ENCODE measurements at places on chromosomes 11 and 22. TPM values are rescaled to one million over a fixed set of nuclear protein-coding genes. Genes with fewer than 3 reads are reported as not detected.

Gene SLC22A12
- total RNA-seq, result not detected

Gene XRCC6
- 247 TPM for total RNA-seq

Gene RIMBP3B
- 0.29 TPM for total RNA-seq

Gene SCT
- not detected for total RNA-seq

Gene EHF
- not detected for total RNA-seq

Gene ANKRD49
- total RNA-seq, result 14.1 TPM

DNA sequence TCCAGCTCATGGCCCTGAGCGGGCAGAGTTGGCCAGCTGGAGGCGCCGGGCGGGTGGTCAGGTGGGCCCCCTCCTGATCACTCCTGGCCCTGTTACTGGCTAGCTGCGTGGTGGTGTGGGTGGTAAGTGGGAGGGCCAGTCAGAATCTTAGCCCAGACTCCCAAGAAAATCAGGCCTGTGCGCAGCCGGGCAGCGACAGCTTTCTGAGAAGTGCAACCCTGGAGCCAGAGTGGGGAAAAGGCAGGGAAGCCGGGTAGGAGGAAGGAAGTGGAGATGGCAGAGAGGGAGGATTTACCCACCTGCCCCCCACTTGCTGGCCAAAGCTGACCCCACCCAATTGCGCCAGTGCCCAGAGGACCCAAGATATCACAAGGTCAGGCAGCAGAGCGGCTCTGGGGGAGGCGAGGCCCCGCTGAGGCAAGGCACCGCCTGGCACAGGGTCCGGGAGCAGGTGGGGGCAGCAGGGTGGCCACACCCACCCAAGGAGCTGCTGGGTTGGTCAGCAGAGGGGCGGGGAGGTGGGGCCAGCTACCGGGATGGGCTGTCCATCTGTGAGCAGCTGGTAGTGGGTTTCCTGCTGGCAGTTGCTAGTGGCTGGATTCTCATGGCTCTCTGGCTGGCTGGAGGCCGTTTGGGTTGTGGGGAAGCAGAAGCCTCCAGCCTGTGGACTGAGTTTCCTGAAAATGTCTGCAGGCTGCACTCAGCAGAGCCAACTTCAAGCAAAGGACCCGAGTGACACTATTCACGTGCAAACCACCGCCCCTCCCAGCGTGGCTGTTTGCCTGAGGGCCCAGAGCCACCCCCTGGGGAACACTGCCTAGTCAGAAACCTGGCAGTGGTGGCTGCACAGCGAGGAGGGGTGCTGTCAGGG lies 196.4 kb downstream of the IGLL1 start:
- H3K4me1 ChIP-seq, result no peaks in the 10 kb centered on the region
- no peak for DNase-seq
- no peak overlapping the region for H3K4me3 ChIP-seq
- no peaks in the 10 kb centered on the region for H3K27me3 ChIP-seq
- H3K27ac ChIP-seq, result no peak overlapping the region

DNA sequence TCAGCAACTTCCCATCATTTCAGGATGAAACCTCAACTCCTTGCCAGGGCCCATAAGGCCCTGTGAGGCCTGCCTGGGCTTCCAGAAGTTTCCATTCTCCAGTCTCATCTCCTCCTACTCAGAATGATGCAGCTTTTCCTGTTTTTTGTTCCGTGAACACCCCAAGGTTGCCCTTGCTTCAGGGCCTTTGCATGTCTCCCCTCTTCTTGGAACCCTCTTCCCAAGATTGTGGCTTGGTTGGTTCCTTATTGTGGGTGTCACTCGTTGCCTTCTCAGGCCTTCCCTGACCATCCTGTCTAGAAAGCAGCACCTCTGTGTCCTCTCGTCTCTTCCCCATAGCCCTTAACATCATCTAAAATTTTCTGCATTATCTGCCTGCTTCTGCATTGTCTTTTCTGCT lies 23.2 kb upstream of the YWHAH start:
- no peak overlapping the region for H3K27ac ChIP-seq
- H3K27me3 ChIP-seq, result peaks cover 3% of the 10 kb centered on the region
- H3K36me3 ChIP-seq, result no peaks in the 10 kb centered on the region
- DNase-seq, result no peak

DNA sequence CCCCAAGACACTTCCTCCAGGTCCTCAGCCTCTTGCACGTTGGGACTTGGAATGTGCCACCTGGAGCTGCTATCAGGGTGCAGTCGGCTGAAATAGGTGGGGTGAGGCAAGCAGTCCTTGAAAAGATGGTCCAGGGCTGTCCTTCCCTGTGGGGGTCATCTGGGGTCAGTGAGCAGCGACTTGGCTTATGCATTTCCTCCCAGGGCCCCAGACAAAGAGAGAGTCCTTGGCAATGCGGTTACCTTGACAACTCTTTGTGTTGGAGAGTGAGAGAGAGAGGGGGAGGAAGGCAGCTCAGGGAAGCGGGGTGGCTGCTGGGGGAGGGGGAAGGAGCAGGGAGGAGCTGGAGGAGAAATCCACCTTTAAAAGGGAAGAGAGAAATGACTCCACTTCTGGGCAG lies 93.8 kb downstream of the MIAT start:
- H3K4me1 ChIP-seq, result no peaks in the 10 kb centered on the region
- H3K36me3 ChIP-seq, result no peaks in the 10 kb centered on the region
- H3K4me3 ChIP-seq, result no peak overlapping the region
- no peak overlapping the region for H3K27ac ChIP-seq
- no peak for DNase-seq

DNA sequence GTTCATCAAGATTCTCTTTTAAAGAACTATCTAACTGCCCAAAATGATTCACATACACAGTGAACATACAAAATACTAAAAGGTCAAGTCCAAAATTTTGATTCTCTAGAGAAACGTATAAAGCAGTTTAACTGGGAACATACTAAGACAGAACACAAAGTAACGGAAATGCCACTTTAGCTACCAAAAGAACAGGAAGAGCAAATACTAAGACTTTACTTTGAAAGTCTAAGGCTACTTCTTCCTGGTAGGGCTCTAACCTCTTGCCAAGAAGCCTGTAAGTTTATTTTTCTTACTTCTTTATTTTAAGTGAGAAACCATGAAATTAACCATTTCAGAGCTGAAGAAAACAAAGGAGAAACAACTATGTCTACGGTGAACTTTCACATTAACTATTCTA lies 6.2 kb downstream of the PICALM start:
- no peak for DNase-seq
- H3K27me3 ChIP-seq, result no peaks in the 10 kb centered on the region
- no peaks in the 10 kb centered on the region for H3K36me3 ChIP-seq
- H3K4me1 ChIP-seq, result peaks cover 33% of the 10 kb centered on the region
- peak overlapping the region; percentile 81 for H3K27ac ChIP-seq

DNA sequence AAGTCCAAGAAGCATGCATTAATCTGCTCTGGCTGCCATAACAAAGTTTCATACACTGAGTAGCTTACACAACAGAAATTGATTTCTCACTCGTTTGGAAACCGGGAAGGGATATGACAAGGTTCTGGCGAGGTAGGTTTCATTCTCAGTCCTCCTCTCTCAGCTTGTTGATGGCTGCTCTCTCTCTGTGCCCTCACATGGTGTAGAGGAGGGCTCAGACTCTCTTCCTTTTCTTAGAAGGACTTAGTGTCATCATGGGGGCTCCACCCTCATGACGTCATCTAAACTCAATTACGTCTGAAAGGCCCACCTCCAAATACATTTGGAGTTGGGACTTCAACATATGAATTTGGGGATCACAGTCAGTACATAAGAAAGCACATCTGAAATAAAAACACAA lies 18.6 kb downstream of the GLYATL1 start:
- no peaks in the 10 kb centered on the region for H3K4me1 ChIP-seq
- H3K4me3 ChIP-seq, result no peak overlapping the region
- no peak for DNase-seq
- H3K27ac ChIP-seq, result no peak overlapping the region

GRCh38 chr11:75632450-75632849 lies 36.4 kb downstream of the MAP6 start:
- H3K4me3 ChIP-seq, result no peak overlapping the region
- H3K4me1 ChIP-seq, result peaks cover 15% of the 10 kb centered on the region
- H3K36me3 ChIP-seq, result no peaks in the 10 kb centered on the region
- no peak for DNase-seq

DNA sequence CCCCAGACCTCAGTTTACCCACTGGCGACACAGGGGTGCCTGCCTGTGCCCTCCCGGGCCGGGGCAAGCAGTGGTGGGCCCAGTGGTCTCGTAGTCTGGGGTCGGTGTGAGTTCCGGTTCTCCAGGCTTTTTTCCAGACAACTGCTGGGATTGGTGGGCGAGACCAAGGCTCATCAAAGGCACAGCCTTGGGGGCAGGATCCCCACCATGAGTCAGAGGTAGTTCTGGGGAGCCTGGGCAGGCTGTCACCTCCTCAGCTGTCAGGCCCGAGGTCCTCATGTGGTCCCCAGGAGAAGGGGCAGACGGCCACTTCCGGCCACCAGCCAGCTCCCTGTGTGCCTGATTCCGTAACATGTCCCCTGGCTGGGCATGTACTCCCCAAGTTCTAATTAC lies 827 bp upstream of the MUC2 start:
- H3K27me3 ChIP-seq, result no peaks in the 10 kb centered on the region
- no peak overlapping the region for H3K27ac ChIP-seq
- H3K36me3 ChIP-seq, result no peaks in the 10 kb centered on the region
- peaks cover 3% of the 10 kb centered on the region for H3K4me1 ChIP-seq
- DNase-seq, result peak; percentile 90
- H3K4me3 ChIP-seq, result no peak overlapping the region

GRCh38 chr11:132988411-132988810 lies 543.9 kb downstream of the OPCML start:
- H3K36me3 ChIP-seq, result no peaks in the 10 kb centered on the region
- H3K27me3 ChIP-seq, result peaks cover 7% of the 10 kb centered on the region
- no peak overlapping the region for H3K27ac ChIP-seq
- H3K4me1 ChIP-seq, result no peaks in the 10 kb centered on the region
- no peak for DNase-seq
- H3K4me3 ChIP-seq, result no peak overlapping the region

- no peaks in the 10 kb centered on the region for H3K27me3 ChIP-seq
- H3K36me3 ChIP-seq, result no peaks in the 10 kb centered on the region
- no peak overlapping the region for H3K27ac ChIP-seq
- no peak overlapping the region for H3K4me3 ChIP-seq
- H3K4me1 ChIP-seq, result no peaks in the 10 kb centered on the region
Observed at GRCh38 chr11:100574894-100575769, 112.0 kb upstream of the ARHGAP42 start.

DNA sequence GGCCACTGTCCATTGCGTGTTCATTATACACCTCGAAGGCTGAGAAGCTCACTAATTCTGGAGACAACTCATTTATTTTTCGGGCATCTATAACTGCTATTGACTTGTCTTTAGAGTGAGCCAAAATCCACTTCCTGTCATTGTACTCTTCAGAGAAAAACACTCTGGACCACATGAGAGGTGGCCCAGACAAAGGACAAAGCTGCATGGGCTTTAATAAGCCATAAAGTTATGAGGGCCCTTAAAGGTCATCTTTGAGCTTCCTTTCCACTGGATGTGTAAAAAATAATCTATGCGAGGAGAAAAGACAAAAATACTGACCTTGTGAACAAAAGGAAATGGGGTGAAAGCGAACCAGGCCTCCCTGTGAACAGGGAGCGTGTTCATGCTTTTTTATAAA lies 63.5 kb upstream of the ZC3H12C start:
- H3K4me3 ChIP-seq, result no peak overlapping the region
- H3K27me3 ChIP-seq, result no peaks in the 10 kb centered on the region
- no peak overlapping the region for H3K27ac ChIP-seq
- no peaks in the 10 kb centered on the region for H3K36me3 ChIP-seq

GRCh38 chr11:121802542-121802941 lies 313.5 kb downstream of the BLID start:
- DNase-seq, result no peak
- H3K4me1 ChIP-seq, result no peaks in the 10 kb centered on the region
- no peak overlapping the region for H3K27ac ChIP-seq
- H3K27me3 ChIP-seq, result no peaks in the 10 kb centered on the region

DNA sequence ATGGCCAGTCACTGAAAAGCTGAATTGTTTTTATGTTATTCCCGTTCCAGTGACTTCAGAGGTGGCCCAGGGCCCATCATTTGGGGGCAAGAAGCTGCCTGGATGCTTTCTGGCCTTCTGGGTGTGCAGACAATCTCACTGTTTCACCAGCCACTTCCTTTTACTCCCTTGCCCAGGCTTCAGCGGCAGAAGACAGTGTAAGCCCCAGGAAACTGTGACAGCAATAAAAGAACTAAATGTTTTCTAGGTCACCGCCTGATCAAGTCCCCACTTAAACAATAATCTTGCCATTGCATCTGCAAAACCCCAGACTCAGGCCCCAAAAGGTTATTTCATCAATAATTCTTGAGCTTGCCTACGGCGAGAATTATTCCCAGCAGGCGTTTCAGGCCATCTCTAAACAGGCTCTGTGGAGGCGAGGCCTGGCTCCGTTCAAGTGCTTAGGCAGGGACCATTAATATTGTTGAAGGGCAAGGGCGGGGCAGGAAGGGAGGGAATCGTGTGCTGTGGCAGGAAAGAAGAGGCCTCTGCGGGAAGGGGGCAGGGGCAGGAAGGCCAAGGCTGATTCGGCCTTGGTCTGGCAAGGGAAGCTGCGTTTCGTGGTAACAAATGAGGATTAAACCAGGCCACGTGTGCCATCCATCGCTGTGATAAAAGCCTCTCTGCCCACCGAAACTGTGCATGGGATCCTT lies 252.3 kb downstream of the KIRREL3 start:
- H3K4me1 ChIP-seq, result no peaks in the 10 kb centered on the region
- DNase-seq, result no peak
- no peaks in the 10 kb centered on the region for H3K36me3 ChIP-seq
- no peaks in the 10 kb centered on the region for H3K27me3 ChIP-seq
- H3K27ac ChIP-seq, result no peak overlapping the region

- H3K4me1 ChIP-seq, result no peaks in the 10 kb centered on the region
- no peak for DNase-seq
- H3K27me3 ChIP-seq, result no peaks in the 10 kb centered on the region
Observed at GRCh38 chr22:23204125-23204488, 23.8 kb downstream of the BCR start.

DNA sequence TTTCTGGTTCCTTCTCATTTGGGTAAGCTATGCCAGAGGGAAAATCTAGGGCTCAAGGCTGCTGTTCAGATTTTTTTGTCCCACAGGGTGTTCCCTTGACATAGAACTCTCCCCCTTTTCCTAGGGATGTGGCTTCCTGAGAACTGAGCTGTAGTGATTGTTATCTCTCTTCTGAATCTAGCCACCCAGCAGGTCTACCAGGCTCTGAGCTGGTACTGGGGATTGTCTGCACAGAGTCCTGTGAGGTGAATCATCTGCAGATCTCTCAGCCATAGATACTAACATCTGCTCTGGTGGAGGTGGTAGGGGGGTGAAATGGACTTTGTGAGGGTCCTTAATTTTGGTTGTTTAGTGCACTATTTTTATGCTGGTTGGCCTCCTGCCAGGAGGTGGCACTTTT lies 167.3 kb upstream of the PGR start:
- no peak for DNase-seq
- H3K27me3 ChIP-seq, result no peaks in the 10 kb centered on the region
- no peaks in the 10 kb centered on the region for H3K36me3 ChIP-seq
- no peak overlapping the region for H3K27ac ChIP-seq
- H3K4me3 ChIP-seq, result no peak overlapping the region

DNA sequence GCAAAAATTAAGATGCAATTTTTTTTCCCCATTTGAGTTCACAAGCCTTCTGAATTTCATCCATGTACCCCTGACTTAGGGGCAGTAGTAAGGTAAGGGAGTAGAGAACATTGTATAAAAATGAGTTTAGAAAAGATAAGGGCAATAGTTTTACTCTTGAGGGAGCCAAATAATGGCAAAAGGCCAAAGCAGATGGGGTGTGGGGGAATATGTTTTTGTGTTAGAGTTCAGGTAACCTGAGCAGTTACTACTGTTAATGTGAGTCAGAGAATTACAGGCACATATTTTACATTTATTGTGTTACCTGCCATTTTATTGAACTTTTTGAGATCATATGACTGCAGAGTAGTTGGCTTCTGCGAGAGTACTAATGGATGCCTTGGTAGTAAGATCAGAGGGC lies 3.1 kb downstream of the EED start:
- no peak overlapping the region for H3K4me3 ChIP-seq
- no peaks in the 10 kb centered on the region for H3K27me3 ChIP-seq
- DNase-seq, result no peak
- no peak overlapping the region for H3K27ac ChIP-seq
- no peaks in the 10 kb centered on the region for H3K36me3 ChIP-seq

All from osteoblast (primary cell).